Melanocyte of skin (primary cell): ENCODE measurements at places on chromosomes 12 and 14. TPM values are rescaled to one million over a fixed set of nuclear protein-coding genes. Genes with fewer than 3 reads are reported as not detected.

Gene STAC3
- total RNA-seq, result 0.36 and 0.69 TPM in 2 replicates

Gene CISTR
- not detected in 2 replicates for total RNA-seq

Gene GPR84
- not detected in 2 replicates for total RNA-seq

Gene CD163
- not detected in 2 replicates for total RNA-seq

Gene TGM1
- total RNA-seq, result 0.31 TPM in 1 of 2 replicates, not detected in the other

Gene PIK3C2G
- total RNA-seq, result not detected in 2 replicates

Gene ASIC1
- total RNA-seq, result 0.67 and 0.93 TPM in 2 replicates

Gene IFI27
- total RNA-seq, result 187 and 1,659 TPM in 2 replicates
